ENCODE measurements at places on chromosomes 6 and 20.

DNA sequence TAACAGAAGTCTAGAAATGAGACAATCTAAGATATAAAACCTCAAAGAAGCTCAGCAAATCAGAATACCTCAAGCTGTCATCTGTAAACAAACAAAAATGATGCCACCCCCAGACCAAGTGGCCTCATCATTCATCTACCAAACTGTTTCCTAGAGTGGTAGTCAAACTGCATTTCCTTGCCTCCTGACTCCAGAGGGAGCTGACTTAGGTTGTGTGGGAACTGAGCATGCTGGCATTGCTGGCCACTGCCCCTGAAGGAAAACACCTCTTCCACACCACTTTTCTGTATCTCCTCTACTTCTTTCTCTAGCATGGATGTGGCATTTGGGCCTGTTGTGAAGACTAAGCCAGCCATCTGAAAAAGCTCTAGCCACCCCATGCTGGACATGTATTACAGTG lies 56.3 kb downstream of the ZHX3 start:
- DNase-seq, result no peak

DNA sequence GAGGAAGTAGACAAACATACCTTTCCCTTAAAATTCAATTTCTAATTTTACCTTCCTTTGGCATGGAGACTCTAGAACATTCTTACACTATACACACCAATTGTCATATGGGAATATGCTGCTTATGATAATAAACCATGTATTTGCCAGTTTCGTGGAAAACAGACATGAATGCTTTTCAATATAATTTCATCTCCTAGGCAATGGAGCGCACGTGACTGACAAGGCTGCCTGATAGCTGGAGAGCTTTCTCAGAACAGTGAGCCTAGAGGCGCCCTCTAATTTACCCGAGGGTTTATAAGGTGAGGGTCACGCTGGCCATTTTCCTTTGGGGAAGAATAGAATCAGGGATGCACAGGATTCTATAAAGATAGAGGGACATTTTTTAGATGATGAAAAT lies 56.5 kb downstream of the PRR18 start:
- no peak for DNase-seq

- no peak for DNase-seq
Observed at GRCh38 chr6:129651291-129651691, 58.7 kb downstream of the ARHGAP18 start.

- no peak for DNase-seq
Observed at GRCh38 chr6:14443629-14444268, 326.2 kb downstream of the CD83 start.

DNA sequence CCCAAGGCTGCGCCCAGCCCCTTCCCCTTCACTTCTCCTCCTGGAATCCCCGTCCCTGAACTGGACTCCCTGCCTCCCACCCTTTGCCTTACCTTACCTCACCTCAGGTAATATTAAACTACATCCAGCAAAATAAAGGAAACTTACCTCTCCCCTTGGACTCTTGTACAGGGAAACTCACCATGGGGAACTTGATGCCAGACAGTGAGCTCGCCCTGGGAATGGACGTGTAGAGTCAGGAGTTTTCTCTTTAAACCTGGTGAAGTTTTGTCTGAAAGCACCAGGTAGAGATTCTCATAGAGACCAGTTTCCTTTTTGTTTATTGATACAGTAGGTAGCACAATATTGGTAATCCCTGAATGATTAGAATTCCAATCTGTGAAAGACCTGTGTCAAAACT lies 544 bp upstream of the HLA-C start:
- peak; percentile 43 for DNase-seq

- no peak for DNase-seq
Observed at GRCh38 chr6:165543781-165544180, 119.3 kb downstream of the PDE10A start.

DNA sequence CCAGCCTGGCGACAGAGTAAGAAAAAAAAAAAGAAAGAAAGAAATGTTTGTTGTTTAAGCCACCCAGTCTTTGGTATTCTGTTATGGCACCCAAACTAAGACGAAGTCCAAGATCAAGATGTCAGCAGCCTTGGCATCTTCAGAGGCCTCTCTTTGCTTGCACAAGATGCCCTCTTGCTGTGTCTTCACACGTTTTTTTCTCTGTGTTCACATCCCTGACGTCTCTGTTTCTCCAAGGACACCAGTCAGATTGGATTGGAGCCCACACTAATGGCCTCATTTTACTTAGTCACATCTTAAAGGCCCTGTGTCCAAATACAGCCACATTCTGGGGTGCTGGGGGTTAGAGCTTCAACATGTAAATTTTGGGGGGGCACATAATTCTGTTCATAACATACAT lies 380.9 kb downstream of the GJA1 start:
- DNase-seq, result no peak

DNA sequence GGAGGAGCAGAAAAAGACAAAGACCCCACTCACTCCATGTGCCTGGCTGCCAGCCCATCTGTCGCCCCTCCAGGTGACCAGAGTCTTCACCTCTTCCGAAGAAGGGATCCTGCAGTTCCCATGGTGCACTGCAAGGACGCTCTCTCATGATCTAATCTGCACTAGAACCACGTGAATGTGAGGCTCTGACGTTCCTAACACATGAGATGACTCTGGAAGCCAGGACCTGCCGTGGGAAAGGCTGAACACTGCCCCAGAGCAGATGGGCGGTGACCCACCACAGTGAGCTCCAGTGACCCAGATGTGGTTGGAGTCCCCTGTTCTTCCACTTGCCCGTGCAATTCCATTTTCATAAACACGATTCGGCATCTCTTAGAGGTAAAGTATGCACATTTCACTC lies 39.6 kb upstream of the PDE10A start:
- DNase-seq, result no peak

DNA sequence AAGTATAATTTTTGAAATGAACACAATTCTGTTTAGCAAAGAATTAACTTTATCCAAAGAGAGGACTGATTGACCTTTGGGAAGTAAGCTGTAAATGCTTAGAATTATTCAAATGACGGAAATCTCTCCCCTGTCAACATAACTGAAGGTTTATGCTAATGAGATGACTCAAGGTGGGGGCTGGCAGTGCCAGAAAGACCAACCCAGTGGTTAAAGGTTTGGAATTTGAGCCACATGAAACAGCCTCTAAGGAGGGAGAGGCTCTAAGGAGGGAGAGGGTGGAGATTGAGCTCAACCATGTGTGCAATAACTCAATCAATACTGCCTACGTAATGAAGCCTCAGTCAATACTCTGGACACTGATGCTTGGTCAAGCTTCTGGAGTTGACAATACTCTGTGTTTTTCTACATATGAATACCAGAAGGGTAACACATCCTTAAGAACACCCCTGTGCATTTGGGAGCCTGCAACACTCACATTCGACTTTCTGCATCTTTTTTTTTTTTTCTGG lies 123.4 kb upstream of the TENT5A start:
- no peak for DNase-seq

DNA sequence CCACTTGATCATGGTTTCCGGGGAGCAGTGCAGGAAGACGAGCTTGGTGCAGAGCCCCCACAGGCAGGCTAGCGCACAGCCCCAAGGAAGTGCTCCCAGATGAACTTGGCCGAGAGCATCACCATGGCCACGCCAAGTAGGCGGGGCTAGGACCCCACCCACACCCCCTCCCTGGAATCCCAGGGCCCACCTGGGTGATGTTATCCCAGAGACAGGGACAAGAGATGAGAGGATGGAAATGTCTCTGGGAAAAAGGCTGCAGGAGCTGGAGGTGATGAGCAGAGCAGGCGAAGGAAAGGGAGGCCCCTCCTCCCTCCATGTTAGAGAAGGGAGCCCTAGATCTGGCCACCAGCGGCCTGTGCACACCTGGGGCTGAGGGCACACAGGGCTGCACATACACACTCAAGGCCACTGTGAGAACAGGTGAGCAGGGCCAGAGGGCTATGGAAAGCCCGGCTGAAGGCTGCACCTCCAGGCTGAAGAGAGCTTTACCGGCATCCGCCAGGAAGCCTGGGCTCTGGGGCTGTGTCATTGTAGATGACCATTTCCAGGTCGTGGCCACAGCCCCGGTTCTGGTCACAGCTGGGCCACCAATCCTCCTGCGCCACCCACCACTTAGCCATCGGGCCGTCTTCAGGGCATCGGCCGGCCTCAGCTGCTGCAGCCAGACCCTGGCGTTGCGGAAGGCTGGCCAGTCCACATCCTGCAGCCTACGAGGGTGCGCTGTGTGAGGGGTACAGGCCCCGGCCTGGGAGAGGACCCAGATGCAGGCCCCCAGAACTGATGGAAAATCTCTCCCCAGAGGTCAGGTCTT lies 24.9 kb downstream of the NPEPL1 start:
- no peak for DNase-seq

DNA sequence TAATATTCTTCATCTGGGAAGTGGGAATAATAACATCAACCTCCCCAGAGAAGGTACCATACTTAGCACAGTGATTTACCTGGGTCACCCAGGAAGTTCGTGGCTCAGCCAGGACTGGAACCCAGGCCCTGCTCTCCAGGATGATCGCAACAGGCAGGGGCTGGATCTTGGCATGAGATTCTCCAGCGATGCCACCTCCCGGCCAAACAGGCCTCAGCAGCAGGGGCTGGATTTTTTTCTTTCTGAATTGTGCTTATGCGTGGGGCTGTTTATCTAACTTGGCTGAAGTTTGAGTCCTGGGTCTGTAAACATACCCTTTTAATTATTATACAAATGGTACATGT lies 129.5 kb upstream of the PTPN1 start:
- no peak for DNase-seq

DNA sequence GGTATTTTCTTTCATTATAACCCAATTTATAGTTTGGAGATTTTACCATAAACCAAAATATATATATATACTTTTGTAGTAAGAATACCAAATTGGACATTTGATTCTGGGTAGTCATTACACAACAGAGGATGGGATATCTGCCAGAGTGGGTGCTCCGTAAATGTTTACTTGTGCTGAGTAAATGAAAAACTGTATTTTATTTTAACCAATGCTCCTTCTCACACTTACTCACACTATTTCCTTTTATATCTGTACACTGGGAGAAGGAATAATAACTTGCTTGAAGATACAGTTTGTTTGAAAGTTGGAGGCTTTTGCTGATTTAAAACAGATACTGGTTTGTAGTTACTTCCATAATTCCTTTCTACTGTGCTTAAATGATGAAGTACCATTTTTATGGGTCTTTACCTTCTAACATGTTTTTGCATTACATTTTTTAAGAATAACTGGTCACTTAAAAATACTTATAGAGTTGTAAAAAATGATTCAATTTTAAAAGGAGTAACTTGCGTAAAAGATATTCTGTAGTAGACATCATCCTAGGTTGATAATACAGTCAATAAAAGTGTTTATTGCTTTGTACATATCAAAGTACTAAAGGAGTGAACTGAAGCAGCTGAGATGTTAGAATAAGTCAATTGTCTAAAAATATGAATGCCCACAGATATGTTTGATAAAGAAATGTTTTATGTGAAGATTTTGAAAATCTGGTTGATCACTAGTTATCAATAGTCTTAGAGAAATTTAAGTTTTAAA lies 411.7 kb downstream of the UTRN start:
- no peak for DNase-seq

DNA sequence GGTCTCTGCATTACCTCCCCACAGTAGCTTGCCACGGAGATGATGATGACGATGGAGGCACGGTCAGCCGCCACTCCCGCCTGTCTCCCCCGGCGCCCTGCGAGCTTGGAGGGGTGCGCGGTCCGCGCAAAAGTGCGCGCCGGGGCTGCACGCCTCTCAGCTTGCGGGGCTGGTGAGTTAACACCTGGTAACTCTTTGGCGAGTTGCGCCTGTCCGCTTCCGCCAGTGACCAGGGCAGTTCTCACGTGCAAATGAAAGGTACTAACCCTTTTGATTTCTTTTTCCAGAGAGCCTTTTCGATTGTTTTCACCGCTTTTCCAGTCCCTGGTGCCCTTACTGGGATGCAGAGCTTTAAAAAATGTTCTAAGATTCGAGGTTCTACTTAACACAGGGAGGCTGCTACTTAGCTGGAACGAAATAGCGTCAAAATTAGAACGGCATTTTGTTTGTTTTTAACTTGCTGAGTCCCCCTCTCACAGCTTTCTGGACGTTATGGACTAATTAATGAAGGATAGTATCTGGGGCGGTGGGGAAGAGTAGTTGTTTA lies 6.2 kb downstream of the GRIK2 start:
- DNase-seq, result no peak

- no peak for DNase-seq
Observed at GRCh38 chr20:44900231-44900854, 9.5 kb upstream of the PABPC1L start.

DNA sequence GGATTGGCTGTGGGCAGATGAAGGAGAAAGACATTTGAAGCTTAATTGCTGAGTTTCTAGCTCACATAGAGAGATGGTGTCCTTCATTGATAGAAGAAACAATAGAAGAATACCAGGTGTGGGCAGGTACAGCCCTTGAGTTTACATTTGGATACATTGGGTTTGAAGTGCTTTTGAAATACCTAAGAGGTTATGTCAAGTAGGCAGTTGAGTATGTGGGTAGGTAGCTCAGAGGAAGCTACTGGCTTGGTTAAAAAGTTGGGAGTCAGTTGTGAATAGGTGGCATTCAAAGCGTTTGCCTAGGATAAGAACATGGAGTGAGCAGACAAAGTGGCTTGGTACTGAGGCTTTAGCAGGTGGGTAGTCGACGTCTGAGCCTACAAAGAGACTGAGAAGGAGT lies 25.0 kb downstream of the NDUFAF5 start:
- DNase-seq, result no peak

DNA sequence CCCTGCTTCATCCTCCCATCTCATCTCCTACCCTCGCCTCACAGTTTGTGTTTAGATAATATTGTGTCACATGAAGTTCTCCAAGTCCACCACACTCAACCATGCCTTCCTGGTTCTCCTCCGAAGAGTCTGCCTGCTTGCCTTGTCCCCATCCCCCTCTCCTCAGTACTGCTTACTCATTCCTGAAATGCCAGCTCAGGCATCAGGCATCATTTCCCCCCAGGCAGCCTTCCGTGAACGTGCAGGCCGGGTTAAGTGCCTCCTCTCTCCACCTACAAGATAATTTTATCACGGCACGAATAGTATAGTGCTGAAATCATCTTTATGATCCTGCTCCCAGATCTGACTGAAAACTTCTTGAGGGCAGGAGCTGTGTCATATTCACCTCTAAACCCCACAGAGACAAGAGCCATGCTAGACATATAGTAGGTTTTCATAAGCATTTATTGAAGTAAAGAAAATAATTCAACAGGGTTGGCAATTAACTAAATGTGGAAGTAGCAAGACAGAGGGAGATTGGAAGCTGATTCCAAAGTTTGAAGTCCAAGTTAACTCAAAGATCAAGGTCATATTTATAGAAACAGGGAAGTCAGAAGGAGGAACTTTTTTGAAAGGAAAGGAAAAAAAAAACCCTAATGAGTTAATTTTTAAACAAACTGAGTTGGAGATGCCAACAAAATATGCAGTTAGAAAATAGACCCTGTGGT lies 48.7 kb upstream of the BMP2 start:
- DNase-seq, result no peak

Data from naive thymus-derived CD8-positive, alpha-beta T cell (primary cell).